ENCODE measurements at places on chromosomes 5 and 9.

DNA sequence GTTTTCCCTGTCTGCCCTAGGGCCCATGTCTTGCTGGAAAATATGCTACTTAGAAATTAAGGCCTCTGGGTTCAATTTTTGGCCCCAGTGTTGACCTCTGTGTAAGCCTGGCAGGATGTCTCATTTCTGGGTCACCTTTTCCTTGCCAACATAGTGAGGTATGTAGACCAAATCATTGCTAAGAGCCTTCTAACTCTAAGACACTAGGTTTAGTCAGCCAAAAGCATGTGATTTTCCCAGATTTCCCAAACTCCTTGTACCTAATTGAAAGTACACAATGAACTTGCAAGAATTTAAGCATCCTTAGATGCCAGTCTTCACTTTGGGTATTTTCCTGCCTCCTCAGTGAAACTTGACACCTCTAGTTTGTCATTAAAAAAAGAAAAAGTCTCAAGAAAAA lies 77.0 kb downstream of the GALNT10 start:
- DNase-seq: no peak

GRCh38 chr5:168898247-168898911 lies 319.2 kb upstream of the PANK3 start:
- no peak for DNase-seq

DNA sequence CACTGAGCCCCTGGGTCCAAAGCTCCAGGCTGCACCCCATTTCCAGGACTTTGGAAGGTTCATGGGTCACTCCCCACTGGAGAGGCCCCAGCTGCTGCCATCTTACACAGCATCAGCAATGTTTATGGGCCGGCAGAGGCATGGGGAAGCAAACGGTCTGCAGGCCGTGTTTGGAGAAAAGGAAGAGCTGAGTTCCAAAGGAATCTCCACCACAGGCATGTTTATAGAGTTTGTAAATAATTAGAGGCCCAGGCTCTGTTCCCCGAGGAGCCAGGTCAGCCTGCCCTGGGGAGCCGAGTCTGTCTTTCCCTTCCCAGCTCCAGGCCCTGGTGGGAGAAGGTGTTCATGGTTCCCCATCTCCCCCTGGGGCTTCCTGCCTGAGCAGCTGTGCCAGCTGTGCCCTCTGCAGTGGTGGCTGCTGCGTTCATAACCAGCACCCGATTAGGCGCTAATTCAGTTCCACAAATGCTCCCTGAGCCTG lies 64.8 kb downstream of the COL27A1 start:
- DNase-seq: no peak

DNA sequence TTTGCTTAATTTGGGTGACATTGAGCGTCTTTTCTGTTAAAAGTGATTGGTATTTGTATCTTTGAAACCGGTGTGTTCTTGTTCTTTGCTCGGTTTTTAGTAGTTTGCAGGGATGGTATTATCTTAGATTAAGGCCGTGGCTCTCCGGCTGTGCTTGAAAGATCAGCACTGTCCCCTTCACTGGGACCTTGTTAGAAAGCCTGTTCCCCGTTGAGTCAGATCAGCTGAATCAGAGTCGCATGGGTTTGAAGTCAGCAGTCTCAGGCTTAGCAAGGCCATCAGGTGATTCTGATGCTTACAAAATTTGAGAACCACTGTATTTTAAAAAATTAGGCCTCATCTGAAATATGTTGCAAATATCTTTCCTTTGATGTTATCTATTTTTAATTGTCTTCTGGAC lies 5.0 kb downstream of the DIRAS2 start:
- no peak for DNase-seq

DNA sequence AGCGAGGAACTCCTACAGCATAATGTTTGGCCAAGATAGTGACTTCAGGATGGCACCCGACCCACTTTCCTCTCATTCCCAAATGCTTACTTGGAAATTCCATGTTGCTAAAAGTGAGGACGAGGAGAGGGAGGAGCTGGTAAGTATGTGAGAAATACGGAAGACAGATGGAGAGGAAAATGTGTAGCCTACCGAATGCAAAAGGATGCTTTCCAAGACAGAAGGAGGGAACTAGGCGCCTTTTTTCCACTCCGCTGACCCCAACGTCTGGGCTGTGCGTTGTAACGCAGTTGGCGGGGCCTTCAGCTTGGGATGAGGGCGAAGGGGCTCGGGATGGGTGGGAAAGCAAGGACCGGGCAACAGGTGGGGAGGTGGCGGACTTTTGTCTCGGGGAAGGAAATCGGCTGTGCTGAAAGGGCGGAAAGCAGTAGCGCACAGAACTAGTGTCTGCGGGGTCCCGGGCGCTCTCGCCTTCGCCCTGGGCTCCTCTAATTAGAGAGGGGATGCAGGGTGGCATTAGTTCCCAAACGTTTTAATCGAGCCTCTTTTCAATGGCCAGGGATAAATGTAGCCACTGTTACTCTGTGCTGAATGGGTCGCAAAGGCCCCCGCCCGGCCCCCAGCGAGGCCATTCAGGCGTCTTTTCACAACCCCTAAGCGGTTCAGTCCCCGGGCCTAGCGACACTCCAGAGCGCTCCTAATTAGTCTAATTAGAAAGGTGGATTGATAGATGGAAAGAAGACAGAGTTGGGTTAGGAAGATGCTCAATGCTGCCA lies 12.6 kb downstream of the FOXD1 start:
- DNase-seq: no peak

DNA sequence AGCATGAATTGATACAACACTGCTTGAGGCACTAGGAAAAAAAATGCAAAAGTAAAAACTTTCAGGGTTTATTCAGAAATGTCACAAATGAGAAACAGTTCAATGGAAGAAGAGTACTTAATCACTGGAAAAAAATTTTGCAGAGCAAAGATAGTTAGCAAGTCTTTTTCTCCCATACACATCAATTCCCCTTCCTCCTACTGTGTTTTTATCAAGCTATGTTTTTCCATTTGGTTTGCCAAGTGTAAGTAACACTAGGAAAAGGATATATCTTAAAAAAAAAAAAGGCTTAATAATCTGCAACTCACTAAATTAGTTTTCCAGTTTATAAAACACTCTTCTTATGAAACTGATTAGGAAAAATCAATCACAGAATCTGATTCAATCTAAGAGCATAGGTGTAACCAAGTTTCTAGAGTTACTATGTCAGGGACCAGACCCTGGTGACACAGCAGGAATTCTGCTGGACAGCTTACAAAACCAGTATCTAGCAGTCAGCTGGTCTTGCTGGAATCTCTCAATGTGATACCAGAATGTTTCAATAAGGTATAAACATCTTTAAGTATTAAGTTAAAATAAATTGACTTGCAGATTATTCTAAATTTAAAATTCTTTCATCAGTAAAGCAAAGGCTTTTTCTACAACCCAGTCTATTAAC lies 34.7 kb downstream of the RNF145 start:
- peak; percentile 34 for DNase-seq

DNA sequence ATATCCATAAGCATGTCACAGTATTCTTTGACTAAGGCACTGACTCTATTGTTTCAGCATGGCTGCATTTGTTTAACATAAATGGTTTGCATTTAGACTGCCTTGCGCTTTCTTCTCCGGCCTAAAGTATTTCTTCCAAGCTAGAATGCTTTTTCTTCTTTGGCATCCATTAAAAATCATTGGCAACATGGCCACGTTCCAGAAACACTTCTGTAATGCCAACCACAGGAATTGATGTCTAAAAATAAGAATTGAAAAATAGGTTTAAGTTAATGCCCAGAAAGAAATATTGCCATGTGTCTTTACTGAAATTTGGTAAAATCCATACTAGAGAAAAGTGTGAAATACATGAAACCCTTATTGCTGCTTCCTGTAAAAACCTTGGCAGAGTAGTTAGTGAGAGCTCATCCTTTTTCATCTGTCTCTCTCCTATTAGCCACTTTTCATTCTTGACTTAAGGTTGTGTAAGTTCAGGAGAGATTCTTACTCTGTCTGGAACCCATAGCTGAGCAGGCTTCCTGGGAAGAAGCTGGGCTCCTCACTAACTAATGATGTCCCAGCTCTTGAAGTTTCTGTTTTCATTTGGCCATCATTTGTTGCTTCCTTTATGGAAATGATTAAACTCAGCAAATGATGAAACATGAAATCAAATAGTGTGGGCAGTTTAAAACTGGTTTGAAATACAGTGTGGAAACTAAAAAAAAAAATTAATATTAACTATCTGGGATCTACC lies 58.2 kb upstream of the RPS23 start:
- DNase-seq: no peak

GRCh38 chr5:62938927-62939326 lies 360.3 kb downstream of the LRRC70 start:
- no peak for DNase-seq

- DNase-seq: no peak
Measured at GRCh38 chr9:5486988-5487387, 23.3 kb upstream of the PDCD1LG2 start.

DNA sequence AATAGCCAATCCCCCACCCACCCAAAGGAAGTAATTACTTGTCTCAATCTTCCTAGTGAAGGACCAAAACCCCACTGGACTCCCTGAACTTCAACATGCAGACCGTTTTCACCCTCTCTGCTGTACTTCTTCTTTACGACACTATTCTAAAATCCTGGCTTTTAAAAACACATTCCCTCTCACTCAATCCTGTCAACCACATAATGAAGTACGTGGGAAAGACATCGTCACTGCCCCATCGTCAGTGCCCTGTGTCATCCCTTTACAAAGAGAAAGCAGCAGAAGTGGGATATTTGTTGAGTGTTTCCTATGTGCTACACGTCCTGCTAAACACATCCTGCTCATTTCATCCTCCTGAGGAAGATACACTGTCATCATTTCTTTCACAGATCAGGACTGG lies 54.2 kb downstream of the MAPKAP1 start:
- DNase-seq: no peak

DNA sequence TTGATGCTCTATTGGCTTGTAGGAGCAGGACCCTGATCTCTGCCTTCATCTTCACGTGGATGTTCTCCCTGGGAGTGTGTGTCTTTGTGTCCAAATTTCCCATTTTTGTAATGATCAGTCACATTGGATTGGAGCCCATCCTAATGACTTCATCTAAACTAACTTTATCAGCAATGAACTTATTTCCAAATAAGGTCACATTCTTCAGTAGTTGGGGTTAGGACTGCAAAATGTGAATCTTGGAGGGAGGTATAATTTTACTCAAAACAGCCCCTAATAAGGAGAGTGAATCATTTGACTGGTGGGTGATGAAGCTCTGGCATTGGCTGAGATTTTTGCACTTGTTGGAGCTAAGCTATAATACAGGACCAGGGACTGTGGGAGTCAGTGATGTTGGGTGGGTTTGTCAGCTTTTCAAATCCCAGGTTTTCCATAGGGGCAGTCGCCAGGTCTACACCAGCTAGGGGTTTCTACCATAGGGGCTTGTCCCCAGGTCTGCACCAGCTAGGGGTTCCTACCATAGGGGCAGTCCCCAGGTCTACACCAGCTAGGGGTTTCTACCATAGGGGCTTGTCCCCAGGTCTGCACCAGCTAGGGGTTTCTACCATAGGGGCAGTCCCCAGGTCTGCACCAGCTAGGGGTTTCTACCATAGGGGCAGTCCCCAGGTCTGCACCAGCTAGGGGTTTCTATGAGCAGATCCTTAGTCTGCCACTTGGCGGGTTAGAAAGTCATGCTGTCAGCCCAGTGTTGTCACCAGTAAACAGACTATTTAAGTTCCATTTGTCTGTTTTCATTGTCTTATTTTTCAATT lies 382.6 kb upstream of the DAP start:
- DNase-seq: no peak

GRCh38 chr9:121388140-121388905 lies 18.3 kb upstream of the STOM start:
- DNase-seq: no peak

DNA sequence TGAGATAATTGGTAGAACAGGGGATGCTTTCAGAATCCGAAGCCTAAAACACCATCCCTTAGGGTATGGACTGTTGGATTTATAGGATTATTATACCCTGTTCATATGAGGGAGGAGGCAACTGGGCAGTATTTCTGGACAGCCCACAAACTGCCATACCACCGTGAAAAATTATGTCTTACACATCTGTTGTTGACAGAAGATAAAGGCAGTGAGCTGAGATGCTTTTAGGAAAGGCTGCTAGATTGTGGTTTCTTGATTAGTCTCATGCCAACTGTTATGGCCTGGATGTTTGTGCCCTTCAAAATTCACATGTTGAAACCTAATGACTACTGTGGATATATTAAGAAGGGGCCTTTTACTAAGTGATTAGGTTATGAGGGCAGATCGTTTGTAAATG lies 83.7 kb upstream of the DHFR start:
- no peak for DNase-seq

DNA sequence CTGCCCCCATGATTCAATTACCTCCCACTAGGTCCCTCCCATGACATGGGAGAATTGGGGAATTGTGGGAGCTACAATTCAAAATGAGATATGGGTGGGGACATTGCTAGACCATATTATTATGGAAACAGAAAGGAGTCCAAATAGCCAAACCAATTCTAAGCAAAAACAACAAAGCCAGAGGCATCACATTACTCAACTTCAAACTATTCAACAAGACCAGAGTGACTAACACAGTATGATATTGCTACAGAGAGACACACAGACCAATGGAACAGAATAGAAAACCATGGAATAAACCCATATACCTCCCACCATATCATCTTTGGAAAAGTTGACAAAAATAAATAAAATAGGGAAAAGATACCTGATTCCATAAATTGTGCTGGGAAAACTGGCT lies 710.5 kb upstream of the CDH9 start:
- DNase-seq: peak; percentile 57

DNA sequence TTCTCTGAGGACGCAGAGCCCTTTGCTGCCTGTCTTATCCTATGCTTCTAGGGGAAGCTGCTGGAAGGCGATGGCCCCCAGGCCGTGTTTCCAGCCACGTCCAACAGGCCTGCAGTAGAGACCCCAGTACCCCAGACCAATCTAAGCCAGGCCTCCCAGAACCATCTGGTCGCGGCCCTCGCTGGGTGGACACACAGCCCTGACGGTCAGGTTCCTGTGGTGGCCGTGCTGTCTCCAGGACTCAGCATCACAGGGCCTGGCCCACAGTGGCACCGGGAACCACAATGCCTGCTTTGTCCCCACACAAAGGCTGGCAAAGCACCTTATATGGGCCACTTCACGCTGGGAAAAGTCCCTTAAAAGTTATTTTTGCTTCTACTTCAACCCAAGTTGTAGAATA lies 44.5 kb downstream of the SEMA4D start:
- DNase-seq: no peak

DNA sequence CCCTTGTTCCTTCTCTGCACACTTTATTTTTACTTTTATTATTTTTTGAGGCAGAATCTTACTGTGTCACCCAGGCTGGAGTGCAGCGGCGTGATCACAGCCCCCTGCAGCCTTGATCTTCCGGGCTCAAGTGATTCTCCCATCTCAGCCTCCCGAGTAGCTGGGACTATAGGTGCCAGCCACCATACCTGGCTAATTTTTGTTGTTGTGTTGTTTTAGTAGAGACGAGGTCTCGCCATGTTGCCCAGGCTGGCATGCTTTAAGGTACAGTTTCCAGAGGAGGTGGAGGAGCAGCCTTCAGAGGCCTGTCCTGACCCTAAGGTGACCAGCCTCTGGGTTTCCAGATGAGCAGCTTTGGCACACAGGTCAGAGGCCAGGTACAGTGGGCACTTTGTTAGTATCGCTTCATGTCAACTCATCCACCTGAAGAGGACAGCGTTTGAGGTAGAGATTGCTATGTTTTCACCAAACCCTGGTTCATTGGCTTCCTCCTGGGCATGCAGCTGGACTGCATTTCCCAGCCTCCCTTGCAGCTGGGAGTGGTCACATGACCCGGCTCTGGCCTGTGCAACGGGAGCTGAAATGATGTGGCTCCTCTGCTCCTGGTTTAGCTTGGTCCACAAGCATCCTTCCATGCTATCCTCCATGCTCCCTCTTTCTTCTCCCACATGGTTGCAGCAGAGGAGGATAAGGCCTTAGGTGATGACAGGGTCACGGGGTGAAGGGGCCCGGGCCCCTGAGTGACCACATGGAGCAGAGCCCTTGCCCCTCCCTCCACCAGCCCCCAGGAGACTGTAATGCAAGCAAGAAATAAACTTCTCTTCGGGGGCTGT lies 139.3 kb upstream of the IER5L start:
- DNase-seq: peak; percentile 59
